ENCODE measurements at places on chromosomes 6 and 20.
A peak's percentile ranks its signal among the peaks of the same experiment; 100 is the strongest.

GRCh38 chr6:46299253-46299652 lies 128.5 kb upstream of the ENPP5 start:
- no peak for DNase-seq

- no peak for DNase-seq
Observed at GRCh38 chr20:14778875-14779274, 441.5 kb upstream of the FLRT3 start.

DNA sequence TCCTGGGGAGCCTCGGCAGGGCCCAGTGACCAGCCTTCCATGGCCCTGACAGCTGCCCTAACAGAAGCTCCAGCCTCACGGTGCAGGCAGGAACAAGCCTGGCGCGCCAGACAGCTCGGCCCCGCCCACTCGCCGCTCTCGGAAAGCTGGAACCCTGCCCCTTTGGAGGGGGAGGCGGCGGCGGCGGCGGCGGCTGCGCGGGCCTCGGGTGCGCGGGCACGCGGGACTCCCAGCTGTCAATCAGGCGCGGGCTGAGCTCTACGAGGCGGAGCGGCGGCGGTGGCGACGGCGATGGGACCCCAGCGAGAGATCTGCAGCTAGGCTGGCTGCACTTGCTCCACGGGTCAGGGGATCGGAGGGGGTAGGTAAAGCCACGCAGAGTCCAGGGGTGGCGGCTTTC lies at the start of gene NRSN1:
Gene NRSN1, plus strand, starts transcription at position 236 of the 400 bp plus-strand sequence. CDS start 8,113 bp downstream, outside the sequence.
- peak; percentile 73 for DNase-seq

- no peak for DNase-seq
Observed at GRCh38 chr20:13041574-13042457, 33.0 kb downstream of the SPTLC3 start.

GRCh38 chr6:121760745-121761144 lies 325.3 kb downstream of the GJA1 start:
- no peak for DNase-seq

GRCh38 chr6:170025935-170026750 lies 264.7 kb downstream of the DLL1 start:
- peak; percentile 89 for DNase-seq

- DNase-seq = no peak
Observed at GRCh38 chr20:38789503-38790199, 15.8 kb upstream of the PPP1R16B start.

DNA sequence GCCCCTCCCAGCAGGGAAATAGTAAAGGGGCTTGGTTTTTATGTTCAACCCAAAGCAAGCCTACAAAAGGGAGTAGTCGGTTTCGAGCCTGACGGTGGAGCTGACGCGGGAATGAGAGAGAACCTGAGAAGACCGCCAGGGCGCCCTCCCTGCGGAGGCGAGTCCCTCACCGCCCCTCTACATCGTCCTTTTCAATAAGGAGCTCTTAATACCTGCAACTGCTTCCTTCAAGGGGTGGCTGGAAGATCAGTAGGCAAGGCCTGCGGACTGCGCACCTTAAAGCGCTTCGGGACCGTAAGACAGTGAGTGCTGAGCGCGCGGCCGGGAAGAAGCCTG lies 709 bp upstream of the ZNF76 start:
- DNase-seq = peak; percentile 43

GRCh38 chr6:113873043-113873667 lies 16.0 kb downstream of the MARCKS start:
- DNase-seq = no peak

DNA sequence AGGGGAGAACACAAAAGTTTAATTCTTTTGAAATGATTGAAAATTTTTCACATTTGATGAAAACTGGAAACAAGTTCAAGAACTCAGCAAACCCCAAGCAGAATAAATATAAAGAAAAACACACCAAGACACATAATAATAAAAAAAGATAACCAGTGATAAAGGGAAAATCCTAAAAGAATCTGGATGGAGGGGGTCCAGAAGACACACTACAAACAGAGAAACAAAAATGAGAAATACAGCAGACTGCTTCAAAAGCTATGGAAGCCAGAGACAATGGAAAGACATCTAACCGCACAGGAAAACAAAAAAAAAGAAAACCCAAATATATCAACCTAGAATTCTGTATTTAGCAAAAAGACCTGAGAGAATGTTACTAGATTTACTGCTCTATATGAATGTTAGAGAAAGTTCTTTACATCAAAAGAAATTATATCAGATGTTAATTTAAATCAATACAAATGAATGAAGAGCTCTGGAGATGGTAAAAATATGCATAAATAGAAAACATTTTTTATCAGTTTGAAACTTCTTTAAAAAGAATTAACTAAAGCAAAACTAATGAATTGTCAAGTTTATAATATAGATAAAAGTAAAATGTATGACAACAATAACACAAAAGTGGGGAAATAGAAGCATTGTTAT lies 310.7 kb upstream of the PREP start:
- no peak for DNase-seq

DNA sequence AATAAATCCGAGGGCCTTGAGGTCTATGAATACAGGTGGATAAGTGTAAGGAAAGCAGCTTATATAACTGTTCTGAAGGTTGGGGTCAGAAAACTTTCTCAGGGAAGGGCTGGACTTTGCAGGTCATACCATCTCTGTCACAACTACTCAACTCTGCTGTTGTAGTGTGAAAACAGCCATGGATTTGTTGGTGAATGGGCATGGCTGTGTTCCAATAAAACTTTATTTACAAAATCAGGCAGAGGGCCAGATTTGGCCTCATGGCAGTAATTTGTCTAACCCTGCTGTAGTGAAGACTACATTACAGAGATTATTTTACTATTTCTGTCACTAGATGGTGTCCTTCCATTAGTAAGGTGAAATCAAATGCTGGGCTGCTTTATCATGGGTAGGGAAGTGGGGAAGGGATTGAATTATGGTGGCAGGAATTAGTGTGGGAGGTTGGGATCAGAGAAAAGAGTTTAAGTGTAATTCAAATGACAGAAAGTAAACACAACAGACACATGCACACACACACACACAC lies 409.6 kb upstream of the CHD6 start:
- peak; percentile 30 for DNase-seq

DNA sequence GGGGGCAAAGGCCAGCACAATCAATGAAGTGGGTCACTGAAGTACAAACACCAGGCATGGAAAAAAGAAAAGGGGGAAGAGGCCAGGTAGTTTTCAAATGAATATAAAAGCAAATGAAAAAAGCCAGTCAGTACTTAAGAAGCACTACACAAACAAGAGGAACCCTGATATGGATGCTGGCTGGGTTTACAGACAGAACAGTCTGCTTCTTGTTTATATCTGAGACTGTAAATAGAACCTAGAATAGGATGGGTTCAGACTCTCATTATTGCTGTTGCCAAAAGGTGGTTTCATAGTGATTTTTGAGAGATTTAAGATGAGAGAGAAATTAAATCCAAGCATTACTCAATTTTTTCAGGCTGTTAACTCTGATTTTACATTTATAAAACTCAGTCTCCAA lies 24.1 kb downstream of the USP45 start:
- no peak for DNase-seq

- no peak for DNase-seq
Observed at GRCh38 chr20:43151256-43151655, 38.5 kb downstream of the PTPRT start.

- DNase-seq = no peak
Observed at GRCh38 chr20:24492031-24492607, 22.7 kb downstream of the SYNDIG1 start.

DNA sequence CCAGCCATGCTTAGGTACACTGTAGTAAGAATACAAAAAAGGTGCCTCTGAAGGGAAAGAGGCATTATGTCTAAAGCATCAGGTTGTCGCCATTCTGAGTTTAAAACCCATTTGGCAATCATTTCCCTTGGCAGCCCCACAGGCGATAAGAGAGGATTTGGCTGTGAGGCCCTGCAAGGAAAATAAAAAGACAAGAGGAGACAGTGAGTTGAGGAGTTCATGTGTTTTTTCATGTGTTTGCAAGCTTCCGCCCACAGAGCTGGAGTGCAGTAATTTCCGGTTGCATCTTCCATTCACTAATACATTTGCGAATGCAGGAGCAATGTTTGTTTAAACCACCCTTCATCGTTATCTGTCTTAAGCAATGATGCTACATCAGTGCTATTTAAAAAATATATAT lies 138.5 kb upstream of the SOX4 start:
- DNase-seq = peak; percentile 91

- DNase-seq = no peak
Observed at GRCh38 chr20:48186915-48187314, 401.6 kb upstream of the SULF2 start.

DNA sequence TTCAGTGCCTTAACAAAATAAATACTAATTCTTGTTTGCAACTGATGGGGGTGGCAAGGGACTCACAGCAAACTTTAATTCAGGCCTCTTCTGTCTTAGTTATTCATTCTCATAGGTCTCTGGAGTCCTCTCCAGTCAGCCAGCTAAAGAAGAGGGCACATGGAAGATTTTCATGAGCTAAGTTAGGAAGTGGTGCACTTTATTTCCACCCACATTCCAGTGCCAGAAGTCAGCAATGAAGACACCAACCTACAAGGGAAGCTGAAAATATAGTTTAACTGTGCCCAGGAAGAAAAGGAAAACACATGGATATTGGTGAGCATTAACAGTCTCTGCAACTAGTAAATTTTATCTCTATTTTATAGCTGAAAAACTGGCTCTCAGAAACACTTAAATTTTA lies 16.7 kb upstream of the IRAK1BP1 start:
- DNase-seq = no peak

DNA sequence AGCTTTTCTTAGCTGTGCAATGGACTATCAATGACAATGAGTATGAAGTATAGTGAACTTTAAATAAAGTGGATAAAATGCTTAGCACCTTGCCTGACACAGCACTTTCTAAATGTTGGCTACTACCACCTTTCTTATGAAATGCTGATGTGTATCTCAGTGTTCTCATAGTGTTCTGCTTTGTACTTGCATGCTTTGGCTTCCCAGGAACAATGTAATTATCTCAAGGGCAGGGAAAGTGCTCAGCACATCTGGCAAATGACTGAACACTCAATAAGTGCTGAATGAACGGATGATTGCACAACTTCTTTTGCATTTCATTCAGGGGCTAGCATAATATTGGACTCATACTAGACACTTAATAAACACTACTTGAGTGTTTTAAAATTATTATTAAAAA lies 28.2 kb upstream of the NOX3 start:
- no peak for DNase-seq

GRCh38 chr20:62799873-62800272 lies 3.6 kb downstream of the MRGBP start:
- DNase-seq = no peak

DNA sequence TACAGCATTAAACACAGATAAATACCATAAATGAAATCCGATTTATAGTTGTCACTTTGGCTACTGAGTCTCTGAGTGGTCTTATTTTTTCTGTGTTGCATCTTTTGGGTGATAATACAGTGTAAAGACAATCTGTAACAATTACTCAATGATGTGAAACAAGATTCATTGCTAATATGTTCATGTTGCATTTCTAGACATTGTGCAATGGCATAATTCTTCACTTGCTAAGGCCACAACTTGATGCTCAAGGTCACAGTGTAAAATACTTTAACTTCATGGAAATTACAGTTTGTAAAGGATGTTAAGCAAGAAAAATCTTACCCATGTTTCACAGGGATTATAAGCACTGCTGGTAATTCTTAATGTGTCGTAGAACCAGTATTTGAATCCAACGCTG lies 74.9 kb upstream of the SMLR1 start:
- no peak for DNase-seq

GRCh38 chr6:122809691-122810090 lies 20.6 kb downstream of the SMPDL3A start:
- no peak for DNase-seq

- DNase-seq = no peak
Observed at GRCh38 chr20:25148982-25149846, 46.3 kb upstream of the ENTPD6 start.

GRCh38 chr6:90194371-90194841 lies 102.2 kb downstream of the BACH2 start:
- DNase-seq = no peak

DNA sequence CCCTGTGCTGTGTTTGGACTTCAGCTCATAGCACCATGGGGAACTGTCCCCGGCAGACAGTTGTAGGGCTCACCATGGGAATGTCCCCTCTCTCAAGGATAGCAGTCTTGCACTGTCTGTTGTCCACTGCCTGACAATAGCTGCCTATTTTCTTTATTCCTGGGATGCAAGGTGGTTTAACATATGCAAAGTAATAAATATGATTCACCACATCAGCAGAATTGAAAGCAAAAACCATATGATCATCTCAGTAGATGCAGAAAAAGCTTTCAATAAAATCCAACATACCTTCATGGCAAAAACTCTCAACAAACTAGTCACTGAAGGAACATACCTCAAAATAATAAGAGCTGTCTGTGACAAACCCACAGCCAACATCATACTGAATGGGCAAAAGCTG lies 13.5 kb upstream of the LRP11 start:
- no peak for DNase-seq

DNA sequence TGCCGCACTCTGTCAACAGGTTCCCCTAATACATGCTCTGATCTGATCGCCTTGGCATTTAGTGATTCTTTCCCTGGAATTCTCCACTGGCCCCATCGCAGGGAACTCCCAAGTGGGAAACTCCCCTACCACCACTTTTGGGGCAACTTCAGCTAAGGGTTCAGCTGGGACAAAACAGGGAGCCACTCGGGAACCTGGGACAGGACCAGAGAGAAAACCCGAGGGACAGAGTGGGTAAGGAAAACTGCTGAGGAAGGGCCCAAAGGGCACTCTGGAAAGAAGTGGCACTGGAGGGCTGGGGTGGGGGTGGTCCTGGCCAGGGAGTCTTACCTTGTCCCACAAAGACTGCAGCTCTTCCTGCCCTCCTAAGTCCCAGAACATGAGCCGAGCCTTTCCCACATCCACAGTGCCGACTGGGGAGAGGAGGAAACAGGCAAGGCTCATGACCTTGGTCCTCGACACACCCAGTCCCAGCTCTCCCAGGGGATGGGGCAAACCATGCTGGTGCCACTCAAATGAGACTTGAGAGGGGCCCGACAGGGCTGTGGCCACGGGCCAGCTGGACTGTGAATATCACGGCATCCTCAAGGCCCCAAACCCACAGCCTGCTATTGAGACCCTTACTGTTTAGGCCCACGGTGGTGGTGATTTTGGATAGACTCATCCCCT lies 1.6 kb downstream of the ARFRP1 start:
- DNase-seq = no peak

GRCh38 chr6:78909391-78909790 lies 42.0 kb downstream of the IRAK1BP1 start:
- DNase-seq = no peak

DNA sequence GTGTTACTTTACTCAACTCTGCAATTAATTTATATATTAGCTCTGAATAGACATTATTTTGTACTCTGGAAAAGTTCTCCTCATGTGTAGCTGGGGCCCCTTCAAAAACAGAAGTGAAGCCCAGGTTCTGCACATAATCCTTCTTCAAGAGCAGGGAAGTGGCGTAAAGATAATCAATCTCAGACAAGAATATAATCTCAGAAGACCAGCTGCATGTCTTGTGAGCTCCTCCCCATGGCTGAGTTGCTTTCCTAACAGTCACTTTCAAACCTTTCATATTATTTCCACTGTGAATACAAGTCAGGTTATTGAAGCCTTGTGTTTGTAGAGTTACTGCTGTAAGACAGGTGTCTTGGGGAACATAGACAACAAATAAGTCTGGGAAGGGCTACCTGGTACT lies 691.9 kb downstream of the RFPL4B start:
- DNase-seq = no peak
